ENCODE measurements at places on chromosomes 2 and 18.

- no peak for DNase-seq
Observed at GRCh38 chr18:44901283-44901682, 220.6 kb downstream of the SETBP1 start.

DNA sequence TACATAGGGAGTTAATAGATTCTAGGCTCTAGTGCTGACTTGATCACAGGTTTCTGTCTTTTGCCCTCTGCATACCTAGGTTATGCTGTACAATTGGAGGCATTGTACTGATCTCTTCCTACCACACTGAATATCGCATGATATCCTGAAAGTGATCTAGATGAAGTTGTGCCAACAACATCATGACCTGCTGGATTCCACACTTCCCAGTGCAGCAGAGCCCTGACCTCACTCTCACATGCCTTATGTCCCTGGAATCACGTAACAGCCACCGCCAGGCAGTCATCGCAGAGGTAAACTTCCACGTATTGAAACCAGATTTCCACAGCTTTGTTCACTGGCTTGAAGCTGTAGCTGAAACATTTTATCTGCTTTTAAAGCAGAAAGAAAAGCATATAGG lies 214.0 kb downstream of the ANKRD30B start:
- DNase-seq: no peak

DNA sequence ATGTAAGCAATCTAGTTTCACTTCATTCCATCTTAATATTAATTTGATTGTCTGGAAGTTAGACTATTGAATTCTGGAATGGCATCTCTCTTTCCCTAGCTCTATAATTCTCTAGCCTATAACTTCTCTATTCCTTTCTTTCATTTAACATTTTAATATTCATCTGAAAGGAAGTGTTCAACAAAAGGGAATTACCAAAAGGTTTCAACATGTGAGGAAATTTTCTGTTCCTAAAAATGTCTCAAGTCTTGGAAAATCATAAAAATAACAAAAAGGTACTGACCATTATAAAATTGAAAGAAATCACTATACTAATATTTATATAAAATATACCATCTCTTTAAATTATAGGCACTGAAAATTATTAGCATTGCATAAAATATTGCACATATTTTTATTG lies 228.7 kb downstream of the TXNL1 start:
- DNase-seq: no peak

- DNase-seq: no peak
Observed at GRCh38 chr2:172094294-172095145, 8.2 kb downstream of the DLX2 start.

DNA sequence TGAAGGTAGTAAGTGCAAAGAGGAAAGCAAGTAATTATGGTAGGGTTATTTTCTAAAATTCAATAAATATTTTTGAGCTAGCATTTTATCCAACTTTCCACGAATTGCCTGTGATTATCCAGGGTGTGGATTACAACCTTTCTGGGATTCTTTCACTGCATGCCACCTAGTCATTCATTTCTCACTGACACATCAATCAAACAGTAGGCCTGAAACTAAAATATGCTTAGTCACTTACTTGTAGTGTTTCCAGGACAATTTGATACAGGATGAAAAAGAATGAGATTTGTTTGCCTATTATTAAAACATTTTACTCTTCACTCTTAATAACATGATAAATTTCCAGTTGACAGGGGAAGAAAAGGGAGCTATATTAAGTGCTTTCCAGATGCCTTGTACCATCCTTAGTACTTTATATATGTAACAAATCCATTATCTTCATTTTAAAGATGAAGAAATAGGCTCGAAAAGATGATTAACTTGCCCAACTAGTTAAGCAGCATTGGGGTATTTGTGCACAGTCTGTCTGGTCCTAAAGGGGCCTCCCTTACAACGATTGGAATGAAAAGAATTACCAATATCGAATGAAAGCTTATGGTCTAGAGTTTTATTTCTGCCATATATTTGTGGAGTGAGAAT lies 70.4 kb downstream of the KCTD1 start:
- no peak for DNase-seq

DNA sequence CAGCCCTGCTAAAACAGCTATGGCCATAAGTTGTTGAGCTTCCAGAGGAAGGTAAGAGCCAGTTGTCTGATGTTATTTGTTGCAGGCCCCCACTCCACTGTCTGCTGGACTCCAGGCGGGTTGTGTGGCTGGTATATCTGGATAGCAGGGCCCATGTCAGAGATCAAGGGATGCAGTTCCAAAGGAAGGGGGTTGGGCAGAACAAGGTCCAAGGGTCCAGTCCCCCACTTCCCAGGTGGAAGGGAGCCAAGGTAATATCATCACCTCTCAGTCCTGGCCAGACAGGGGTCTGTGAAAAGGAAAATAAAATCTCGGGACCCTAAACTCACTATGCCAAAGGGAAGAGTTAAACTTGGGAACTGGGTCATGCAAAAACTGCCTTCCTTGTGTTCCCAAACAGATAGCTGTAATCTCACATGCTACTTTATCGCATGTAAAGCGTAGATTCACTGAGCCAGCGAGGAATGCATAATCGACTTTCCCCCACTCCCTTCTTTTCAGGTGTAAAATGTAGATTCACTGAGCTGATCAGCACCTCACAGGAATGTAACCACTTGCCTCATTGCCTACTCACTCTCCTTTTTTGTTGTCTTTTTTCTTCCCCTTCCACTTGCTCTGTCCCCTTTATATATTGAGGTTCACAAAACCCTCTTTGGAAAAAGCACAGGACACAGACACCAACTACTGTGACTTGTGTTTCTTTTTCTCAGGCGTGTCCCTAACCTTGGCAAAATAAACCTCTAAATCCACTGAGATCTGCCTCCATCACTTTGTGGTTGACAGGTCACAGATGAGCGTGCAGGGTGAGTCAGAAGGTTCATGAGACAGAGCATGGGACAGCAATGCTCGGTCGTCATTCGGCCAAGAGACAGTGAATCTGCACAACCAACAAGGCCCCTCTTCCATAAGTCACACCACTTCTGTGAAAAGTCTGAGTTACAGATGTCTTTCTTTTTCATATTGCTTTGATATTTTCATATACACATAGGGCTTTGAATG lies 255.3 kb upstream of the SIX2 start:
- DNase-seq: no peak

- DNase-seq: no peak
Observed at GRCh38 chr2:69022548-69022947, 9.6 kb downstream of the ANTXR1 start.

GRCh38 chr2:160472839-160473251 lies 20.8 kb downstream of the RBMS1 start:
- no peak for DNase-seq

DNA sequence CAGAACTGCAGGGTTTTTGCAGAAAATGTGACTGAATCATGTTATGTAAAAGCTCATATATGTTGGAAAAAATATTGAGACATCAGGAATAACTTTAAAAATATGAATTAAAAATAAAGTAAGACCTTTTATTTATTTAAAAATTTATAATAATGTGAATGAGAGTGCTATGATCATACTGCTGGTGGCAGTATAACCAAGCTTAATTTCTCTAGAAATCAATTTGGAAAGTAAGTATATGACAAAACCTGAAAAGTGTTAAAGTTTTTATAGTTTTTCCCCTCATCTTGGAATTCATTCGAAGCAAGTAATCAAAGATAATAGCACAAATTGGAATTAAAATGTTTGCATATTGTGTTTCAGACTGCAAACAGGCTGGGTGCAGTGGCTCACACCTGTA lies 7.5 kb downstream of the SLC39A10 start:
- DNase-seq: no peak

- no peak for DNase-seq
Observed at GRCh38 chr2:119225105-119225865, 1.7 kb downstream of the STEAP3 start.

- DNase-seq: no peak
Observed at GRCh38 chr18:12046046-12046750, 47.4 kb upstream of the ANKRD62 start.

DNA sequence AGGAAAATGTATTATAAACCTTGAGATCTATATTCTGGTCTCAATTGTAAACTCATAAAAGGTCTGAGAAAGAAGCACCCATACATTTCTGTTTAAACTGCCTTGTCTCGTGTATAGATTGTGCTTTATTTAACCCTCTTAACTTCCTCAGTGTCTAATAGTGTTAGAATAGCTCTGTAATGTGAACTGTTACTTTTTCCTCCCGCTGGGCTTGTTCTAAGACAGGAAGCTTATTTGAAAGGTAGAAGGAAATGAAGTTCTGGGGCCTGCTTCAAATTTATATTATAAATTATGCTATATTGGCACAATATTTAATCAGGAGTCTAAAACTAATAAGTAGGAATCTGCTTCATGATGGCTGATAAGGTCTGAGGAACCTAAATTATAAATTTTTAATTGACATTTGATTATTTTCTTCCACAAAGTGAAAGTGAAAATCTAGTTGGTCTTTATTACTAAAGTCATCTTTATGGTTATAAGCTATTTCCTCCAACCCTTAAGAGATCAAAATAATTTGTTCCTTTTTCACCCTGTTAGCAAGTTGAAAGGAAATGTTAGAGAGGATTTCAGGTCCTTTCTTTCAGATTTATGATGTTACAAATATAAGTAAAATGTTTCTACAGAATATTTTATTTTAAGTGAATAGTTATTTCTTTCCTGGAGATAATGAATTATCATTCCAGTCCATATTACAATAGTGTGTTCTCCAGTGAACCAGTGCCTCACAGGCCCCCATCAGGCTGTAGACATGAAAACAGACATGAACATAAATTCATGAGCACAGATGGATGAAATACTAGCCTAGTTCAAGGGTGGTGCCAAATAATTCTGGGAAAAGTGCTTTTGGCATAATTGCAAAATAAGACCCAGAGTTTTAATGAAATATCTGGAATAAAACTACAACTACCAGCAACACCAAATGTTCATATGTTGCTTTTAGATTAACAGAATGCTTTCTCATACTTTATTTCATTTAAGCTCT lies 7.9 kb downstream of the MFSD6 start:
- no peak for DNase-seq

DNA sequence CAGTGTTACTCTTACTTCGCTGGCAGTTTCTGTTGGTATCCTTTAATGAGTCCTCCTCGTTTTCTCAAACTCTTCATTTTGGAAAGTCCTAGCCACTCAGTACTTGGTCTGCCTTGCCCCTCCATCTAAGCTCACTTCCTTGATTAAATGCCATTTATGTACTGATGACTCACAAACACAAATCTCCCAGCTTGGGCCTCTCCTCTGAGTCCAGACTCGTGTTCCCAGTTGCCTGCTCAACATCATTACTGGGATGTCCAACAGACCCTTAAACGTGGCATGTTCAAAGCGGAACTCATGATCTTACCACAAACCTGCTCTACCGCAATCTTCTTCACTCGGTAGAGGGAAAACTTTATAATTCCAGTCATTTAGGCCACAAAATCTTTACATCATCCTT lies 13.8 kb upstream of the CCDC68 start:
- no peak for DNase-seq

GRCh38 chr2:38622210-38622609 lies 19.5 kb upstream of the HNRNPLL start:
- no peak for DNase-seq

- no peak for DNase-seq
Observed at GRCh38 chr2:234512884-234513669, 16.2 kb upstream of the ARL4C start.

DNA sequence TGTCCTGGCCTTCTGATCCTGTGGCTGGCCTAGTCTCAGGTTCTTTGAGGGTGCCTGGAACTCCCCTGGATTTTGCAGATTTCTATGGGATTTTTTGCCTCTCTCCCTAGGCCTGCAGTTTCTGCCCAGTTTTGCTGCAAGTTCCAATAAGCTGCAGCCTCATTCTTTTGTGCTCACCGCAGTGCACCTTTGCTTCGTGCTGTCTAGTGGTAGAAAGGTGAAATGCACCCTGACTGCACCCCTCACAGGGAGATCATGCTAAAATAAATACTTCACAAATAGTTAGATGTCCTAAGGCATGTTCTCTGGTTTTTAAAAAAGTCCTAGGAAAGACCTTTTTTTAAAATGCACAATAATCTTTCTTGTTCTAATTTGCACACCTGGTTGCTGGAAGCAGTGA lies 72.5 kb downstream of the GNAL start:
- no peak for DNase-seq

GRCh38 chr2:196368546-196369225 lies 197.3 kb upstream of the STK17B start:
- DNase-seq: no peak

DNA sequence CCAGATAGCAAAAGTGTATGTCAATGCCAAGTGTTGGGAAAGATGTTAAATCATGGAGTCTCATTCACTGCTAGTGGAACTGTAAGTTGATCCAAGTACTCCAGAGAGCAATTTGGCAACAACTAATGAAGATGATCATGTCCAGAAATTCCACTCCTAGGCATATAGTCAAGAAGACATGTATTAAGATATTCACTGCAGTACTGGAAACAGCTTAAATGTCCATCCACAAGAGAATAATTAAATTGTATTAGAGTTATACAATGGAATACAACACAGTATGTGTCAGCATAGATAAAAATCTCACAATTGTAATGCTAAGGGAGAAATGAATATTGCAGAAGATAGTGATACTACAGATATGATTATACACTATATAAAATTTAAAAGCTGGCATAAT lies 15.2 kb upstream of the LBH start:
- no peak for DNase-seq

DNA sequence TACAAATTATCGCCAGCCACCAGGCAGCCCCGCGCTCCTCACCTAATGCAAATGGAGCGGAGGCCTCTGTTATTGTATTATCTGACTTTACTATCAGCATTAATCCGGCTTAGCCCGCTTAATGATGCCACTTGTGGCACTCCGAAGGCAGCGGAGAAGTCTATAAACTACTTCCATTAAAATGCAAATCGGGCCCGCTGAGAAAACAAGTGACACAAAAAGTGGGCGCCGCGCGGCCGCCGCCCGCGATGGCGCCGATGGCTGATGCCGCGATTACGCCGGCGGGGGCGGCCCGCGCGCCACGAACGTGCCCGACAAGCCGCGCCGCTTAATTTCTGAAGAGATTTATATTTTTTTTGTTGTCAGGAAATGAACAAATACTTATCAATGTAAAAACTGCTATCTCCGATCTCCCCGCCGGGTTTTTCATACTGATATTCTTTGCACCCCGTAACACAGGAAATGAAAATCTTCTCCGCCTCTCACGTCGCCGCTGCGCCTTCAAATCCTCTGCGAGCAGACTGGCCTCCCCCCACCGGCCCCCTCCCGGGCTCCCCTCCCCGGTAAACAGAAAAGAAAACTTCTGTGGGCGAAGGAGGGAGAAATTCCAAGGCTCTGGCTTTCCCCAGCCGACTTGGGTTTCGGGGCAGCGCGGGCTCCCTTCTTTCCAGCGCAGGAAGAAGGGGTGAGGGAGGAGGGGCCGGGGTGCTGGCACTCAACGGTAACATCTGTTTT lies 221.8 kb downstream of the INSIG2 start:
- DNase-seq: peak; percentile 53

GRCh38 chr2:120222186-120223033 lies 790 bp downstream of the TMEM185B start:
- DNase-seq: no peak

GRCh38 chr2:235537186-235537585 lies 43.3 kb downstream of the AGAP1 start:
- no peak for DNase-seq

GRCh38 chr2:85429213-85429923 lies 10.9 kb downstream of the SH2D6 start:
- DNase-seq: no peak

Measured in endothelial cell (in vitro differentiated cells).